ENCODE measurements at places on chromosomes 2 and 18. TPM values are rescaled to one million over a fixed set of nuclear protein-coding genes. Genes with fewer than 3 reads are reported as not detected.

REG1B gene
- total RNA-seq = 8.1 TPM

SNORC gene
- 1.1 TPM for total RNA-seq

DNAJC5G gene
- not detected for total RNA-seq

LAMA1 gene
- total RNA-seq = 2.6 TPM

ALPG gene
- not detected for total RNA-seq

TNFRSF11A gene
- 2.3 TPM for total RNA-seq

HOXD8 gene
- 29.7 TPM for total RNA-seq

ZNF892 gene
- total RNA-seq = 6.5 TPM

STPG4 gene
- not detected for total RNA-seq

INHA gene
- total RNA-seq = 54.4 TPM

C1QL2 gene
- total RNA-seq = 0.23 TPM

LRRTM4 gene
- not detected for total RNA-seq

GREB1L gene
- total RNA-seq = 11.5 TPM

DNA sequence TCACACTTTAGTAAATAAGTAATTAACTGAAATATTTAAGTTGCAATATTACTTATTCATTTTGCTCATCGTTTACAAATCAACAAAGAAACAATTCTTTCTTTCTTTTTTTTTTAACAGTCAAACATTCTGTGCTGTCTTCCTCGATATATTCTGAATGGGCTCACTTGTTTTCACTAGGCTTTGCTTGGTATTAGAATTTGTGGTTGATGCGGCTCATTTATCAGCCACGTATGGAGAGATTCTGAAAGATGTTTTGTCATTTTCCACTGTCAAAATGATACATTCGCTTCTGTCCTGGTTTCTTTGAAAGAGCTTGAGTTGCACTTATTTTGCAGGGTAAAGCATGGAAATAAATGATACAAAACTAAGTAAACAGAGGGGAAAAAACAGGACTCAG is 323.7 kb downstream of the LRRTM1 start:
- no peaks in the 10 kb centered on the region for H3K36me3 ChIP-seq
- no peak for DNase-seq
- H3K4me3 ChIP-seq = no peak overlapping the region

GRCh38 chr2:222973237-222973636 is 78.8 kb upstream of the KCNE4 start:
- no peak for DNase-seq
- H3K4me3 ChIP-seq = no peak overlapping the region
- H3K27me3 ChIP-seq = no peaks in the 10 kb centered on the region
- no peaks in the 10 kb centered on the region for H3K4me1 ChIP-seq

- H3K4me1 ChIP-seq = peaks cover 11% of the 10 kb centered on the region
- H3K36me3 ChIP-seq = no peaks in the 10 kb centered on the region
- no peak overlapping the region for H3K4me3 ChIP-seq
- no peaks in the 10 kb centered on the region for H3K27me3 ChIP-seq
- peak; percentile 55 for DNase-seq
- H3K27ac ChIP-seq = peak overlapping the region; percentile 6
Measured at GRCh38 chr2:173090973-173091660, 15.5 kb downstream of the MAP3K20 start.

GRCh38 chr2:98730707-98731040 is 258 bp downstream of the MGAT4A start:
- no peaks in the 10 kb centered on the region for H3K4me1 ChIP-seq
- DNase-seq = peak; percentile 69
- H3K4me3 ChIP-seq = peak overlapping the region; percentile 88
- H3K27ac ChIP-seq = peak overlapping the region; percentile 64

DNA sequence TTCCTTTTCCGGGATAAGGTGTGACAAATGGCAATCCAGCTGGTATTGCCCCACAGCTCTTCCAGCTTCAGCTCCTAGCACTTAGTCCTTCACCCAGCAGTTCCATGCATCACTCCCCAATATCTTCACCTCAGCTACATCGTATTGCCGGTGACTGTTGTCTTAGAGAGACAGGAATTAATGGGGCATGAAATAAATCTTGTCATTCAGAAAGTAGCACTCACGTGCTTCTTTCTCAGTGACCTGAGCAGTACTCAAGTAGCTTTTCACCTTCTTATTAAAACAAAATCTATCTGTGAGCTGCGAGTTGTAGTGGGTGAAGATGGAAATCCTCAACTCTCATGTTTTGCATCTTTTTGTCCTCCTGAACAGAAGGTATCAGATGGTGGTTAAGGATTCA is 72.8 kb downstream of the PTH2R start:
- H3K27me3 ChIP-seq = no peaks in the 10 kb centered on the region
- no peak overlapping the region for H3K4me3 ChIP-seq

- H3K4me3 ChIP-seq = no peak overlapping the region
- no peak for DNase-seq
- H3K27me3 ChIP-seq = no peaks in the 10 kb centered on the region
- H3K4me1 ChIP-seq = no peaks in the 10 kb centered on the region
- no peak overlapping the region for H3K27ac ChIP-seq
- H3K36me3 ChIP-seq = no peaks in the 10 kb centered on the region
Measured at GRCh38 chr2:142415461-142415860, 284.6 kb upstream of the LRP1B start.

GRCh38 chr2:27249159-27249890 is 13.5 kb downstream of the SLC30A3 start:
- H3K27ac ChIP-seq = no peak overlapping the region
- H3K4me3 ChIP-seq = no peak overlapping the region
- no peaks in the 10 kb centered on the region for H3K27me3 ChIP-seq
- H3K36me3 ChIP-seq = no peaks in the 10 kb centered on the region
- peaks cover 5% of the 10 kb centered on the region for H3K4me1 ChIP-seq
- no peak for DNase-seq

GRCh38 chr18:79121746-79122474 is 52.7 kb downstream of the ATP9B start:
- no peak overlapping the region for H3K4me3 ChIP-seq
- no peaks in the 10 kb centered on the region for H3K36me3 ChIP-seq
- no peak overlapping the region for H3K27ac ChIP-seq

- no peak overlapping the region for H3K4me3 ChIP-seq
- no peaks in the 10 kb centered on the region for H3K36me3 ChIP-seq
- no peaks in the 10 kb centered on the region for H3K27me3 ChIP-seq
- DNase-seq = no peak
- H3K4me1 ChIP-seq = peaks cover 2% of the 10 kb centered on the region
Measured at GRCh38 chr2:218298314-218298875, 6.1 kb upstream of the TMBIM1 start.

DNA sequence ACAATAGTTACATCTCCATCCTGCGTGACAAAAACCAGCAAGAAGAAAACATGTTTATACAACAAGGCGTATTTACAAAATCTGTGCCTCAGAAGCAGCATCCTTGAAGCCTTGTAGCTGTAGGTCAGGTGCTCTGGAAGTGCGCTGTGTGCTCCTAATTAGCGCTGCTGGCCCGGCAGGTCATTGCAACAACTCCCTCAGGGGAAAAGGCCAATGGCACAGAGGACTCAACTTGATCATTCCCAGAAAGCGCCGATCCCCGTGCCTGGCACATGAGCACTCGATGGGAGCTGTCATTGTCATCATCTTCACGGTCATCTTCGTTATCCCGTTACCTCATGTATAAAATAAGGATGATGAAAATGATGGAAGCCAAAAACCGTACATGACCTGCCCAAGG is 58.5 kb downstream of the EIPR1 start:
- no peaks in the 10 kb centered on the region for H3K36me3 ChIP-seq
- H3K27ac ChIP-seq = no peak overlapping the region

- no peak overlapping the region for H3K4me3 ChIP-seq
- H3K27ac ChIP-seq = no peak overlapping the region
- H3K4me1 ChIP-seq = peaks cover 5% of the 10 kb centered on the region
- no peak for DNase-seq
Measured at GRCh38 chr18:37247497-37248161, 318.0 kb downstream of the CELF4 start.

- no peaks in the 10 kb centered on the region for H3K36me3 ChIP-seq
- no peak for DNase-seq
- no peaks in the 10 kb centered on the region for H3K4me1 ChIP-seq
- no peaks in the 10 kb centered on the region for H3K27me3 ChIP-seq
- no peak overlapping the region for H3K27ac ChIP-seq
Measured at GRCh38 chr2:196263181-196263747, 91.9 kb upstream of the STK17B start.

DNA sequence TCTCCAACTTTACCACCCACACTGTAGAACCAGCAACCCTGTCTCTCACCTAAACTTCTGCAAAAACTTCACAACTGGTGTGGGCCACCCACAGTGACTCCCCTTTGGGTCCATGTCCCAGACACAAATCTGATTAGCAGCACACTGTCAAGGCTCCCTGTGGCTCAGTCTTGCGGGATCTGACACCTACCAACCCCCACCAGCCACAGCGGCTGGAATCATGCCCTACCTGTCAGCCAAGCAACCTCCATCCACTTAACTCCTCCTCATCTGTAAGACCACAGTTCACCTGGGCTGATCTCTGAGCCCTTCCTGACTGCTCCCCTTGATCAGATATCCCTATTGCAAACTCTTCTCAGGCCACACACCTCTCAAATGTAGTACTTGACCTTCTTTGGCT is 14.6 kb downstream of the TCF4 start:
- H3K27ac ChIP-seq = no peak overlapping the region
- H3K27me3 ChIP-seq = no peaks in the 10 kb centered on the region
- no peaks in the 10 kb centered on the region for H3K4me1 ChIP-seq
- H3K36me3 ChIP-seq = no peaks in the 10 kb centered on the region
- H3K4me3 ChIP-seq = no peak overlapping the region

DNA sequence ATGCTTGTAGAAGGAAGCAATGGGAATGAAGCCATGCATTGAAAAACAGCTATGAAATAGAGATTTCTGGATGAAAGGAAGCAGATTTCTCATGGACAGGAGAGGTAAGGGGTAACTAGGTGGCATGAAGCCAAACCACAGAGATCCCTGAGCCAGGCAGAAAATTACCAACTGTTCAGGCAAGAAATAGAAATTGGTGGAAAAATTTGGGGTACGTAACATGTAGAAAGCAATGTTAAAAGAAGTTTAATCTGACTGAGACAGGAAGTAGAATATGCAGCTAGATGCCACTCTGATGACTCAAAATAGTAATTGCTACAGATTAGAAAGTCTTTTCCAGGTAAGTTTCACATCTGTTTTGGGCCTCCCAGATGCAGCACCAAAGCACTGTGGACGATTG is 928.5 kb upstream of the CELF4 start:
- H3K27ac ChIP-seq = no peak overlapping the region
- no peaks in the 10 kb centered on the region for H3K27me3 ChIP-seq
- H3K4me3 ChIP-seq = no peak overlapping the region
- H3K4me1 ChIP-seq = no peaks in the 10 kb centered on the region
- H3K36me3 ChIP-seq = no peaks in the 10 kb centered on the region

DNA sequence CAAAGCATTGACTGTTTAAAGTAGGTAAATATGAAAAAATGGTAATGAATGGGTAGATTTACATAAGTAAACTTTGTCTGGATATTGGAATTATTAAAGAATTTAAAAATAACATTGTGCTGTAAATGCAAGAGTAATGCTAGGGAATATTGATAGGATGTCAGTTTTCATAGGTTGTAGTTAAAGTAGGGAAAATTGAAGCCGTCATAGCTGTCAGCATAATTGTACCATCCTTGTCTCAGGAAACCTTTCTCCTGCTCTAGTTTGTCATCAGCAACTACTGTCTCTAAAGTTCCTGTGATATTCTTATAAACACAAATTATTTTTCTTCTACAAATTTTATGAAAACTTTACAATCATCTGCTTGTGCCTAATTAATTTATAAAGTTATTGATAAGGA is 10.1 kb upstream of the SPAG16 start:
- no peaks in the 10 kb centered on the region for H3K27me3 ChIP-seq
- H3K4me1 ChIP-seq = no peaks in the 10 kb centered on the region
- DNase-seq = no peak
- no peaks in the 10 kb centered on the region for H3K36me3 ChIP-seq

- H3K36me3 ChIP-seq = no peaks in the 10 kb centered on the region
- H3K4me1 ChIP-seq = peaks cover under 1% of the 10 kb centered on the region
- DNase-seq = no peak
- H3K27ac ChIP-seq = no peak overlapping the region
Measured at GRCh38 chr2:69300650-69301049, 86.4 kb downstream of the GFPT1 start.

- no peak overlapping the region for H3K27ac ChIP-seq
- H3K4me3 ChIP-seq = no peak overlapping the region
- H3K36me3 ChIP-seq = no peaks in the 10 kb centered on the region
- no peaks in the 10 kb centered on the region for H3K4me1 ChIP-seq
- no peaks in the 10 kb centered on the region for H3K27me3 ChIP-seq
Measured at GRCh38 chr2:1162768-1163584, 212.3 kb downstream of the SNTG2 start.

All from ovary (tissue), 10 donors.